ENCODE measurements at places on chromosomes 7 and 10.
A peak's percentile ranks its signal among the peaks of the same experiment; 100 is the strongest.

DNA sequence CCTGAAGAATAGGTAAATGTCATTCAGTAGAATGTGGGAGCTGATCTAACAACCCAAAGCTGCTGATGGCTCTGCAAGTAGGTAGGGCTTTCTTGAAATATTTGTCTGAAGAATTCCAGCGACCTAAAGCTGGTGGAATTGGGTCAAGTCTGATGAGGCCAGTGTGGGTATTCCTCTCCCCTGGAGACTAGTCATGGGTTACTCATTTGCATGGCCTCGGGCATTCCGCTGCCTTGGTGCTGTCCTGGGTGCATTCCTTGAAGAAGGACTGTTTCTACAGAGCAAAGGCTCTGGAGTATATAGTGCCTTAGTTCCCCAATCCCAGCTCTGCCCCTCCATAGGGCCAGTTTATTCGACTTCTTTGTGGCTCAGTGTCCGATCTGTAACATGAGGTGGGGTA is 19.2 kb downstream of the PDK4 start:
- peak; percentile 5 for DNase-seq

- peak; percentile 48 for DNase-seq
Measured at GRCh38 chr7:21507627-21508343, 35.1 kb upstream of the DNAH11 start.

DNA sequence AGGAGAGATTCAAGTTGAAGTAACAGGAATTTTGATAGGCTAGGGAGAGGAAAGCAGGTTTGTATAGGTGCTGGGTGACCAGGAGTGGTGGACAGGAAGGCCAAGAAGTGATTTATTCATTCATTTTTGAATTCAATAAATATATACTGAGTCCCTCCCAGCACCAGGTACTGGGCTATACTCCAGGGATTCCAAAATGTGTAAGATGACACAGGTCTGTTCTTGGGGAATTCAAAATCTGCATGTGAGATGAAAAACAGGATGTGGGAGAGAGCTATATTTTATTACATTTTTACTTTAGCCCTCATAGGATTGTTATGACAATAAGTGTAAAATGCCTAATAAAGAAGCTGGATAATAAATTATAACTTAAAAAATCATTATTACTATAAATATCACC is 134.9 kb downstream of the ANK3 start:
- no peak for DNase-seq

DNA sequence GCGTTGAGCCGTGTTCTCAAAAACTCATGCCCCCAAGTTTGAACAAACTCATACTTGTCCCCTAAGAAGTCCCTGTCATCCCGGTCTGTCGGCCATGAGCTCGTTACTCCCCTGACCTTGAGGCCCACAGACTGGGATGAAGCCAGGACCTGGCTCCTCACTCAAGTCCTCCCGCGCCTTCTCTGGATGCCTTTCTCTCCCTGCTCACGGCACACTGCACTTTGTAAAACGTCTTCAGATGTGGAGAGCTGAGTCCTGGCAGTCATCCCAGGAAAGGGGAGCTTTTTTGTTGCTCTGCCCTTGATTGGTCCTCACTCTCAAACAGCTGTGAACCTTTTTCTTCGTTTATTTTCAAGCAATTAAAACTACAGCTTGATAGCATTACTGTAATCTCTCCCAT is 110.8 kb downstream of the JAZF1 start:
- DNase-seq, result no peak

DNA sequence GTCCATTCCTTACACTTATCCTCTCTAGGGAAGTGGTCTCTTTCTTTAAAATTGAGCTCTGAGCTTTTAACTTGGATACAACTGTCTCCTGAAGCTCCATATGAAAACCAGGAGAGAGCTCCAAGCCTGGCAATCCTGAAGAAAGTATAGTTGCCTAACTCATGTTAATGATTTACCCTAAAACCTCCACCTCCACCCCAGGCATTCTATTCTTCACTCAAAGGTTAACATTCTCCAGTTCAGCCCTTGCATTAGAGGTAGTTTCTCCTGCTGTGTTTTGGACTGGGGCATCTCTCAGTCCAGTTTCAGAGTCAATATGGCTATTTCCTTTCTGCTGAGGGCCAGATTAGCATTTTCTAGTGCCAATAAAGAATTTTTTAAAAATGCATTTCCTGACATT is 195.5 kb downstream of the SLC25A13 start:
- no peak for DNase-seq

DNA sequence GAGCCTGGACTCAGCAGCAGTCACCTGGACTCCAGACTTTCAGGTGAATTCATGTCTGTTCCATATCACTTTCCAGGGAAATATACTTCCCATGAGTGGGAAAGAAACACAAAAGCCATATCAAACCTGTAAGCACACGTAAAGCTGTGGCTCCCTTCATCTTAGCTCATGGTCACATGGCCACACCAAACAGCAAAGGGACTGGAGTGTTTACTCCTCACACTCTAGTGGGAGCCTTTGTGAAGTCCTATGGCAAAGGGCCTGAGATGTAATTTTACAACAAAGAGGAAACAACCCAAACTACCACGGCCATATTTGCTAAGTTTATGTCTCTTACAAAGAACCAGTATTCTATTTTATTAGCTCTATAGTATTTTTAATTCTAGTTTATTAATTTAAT is 16.3 kb downstream of the SFTPA1 start:
- DNase-seq, result no peak

DNA sequence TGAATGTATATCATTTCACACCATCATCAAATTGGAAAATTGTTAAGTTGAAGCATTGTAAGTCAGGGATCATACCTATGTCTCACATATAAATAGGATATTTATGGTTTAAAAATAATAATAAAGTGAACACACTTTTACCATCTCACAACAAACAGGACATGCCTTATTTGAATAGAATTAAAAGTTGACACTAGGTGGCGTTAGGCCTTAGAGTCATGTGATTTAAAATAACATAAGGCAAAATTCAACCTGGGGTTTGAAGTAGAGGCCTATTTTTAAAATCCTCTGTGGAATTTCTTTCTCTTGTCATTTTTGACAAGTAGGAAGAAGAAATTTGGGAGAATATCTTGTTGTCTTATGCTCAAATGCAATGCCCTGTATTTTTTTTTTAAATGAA is 184.7 kb upstream of the PCDH15 start:
- peak; percentile 17 for DNase-seq

DNA sequence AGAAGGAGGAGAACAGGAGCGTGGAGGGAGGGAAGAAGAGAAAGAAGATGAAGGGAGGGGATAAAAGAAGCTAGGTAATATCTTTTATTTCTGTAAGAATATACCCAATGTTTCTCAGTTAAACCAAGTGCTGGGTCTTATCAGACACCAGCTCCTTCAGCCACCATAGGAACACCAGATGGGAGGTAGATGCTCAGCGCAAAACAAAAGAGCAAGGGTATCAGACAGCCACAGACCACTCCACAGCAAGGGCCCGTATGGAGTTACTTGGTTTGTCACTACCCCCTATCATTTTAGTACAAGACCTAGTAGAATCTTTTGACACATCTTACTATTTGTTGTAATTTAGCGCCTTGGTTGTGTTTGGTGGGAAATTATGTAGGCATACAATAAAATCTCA is 65.9 kb upstream of the FAM133B start:
- DNase-seq, result no peak

DNA sequence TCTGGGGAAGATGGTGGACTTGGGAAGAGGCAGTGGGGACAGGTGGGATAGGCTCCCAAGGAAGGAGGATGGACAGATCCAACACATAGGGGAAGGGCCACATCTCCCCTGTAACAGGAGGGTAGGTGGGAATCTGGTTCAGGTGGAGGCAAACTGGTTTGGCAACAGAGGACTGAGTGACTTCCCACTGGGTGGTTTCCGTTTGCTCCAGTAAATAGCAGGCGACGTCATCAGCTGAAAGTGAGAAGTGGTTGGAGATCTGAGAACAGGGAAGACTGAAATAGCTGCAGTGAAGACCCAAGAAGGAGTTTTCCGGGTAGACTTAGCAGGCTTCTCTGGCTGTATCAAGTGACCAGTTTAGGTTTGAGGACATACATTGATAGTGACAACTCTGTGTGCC is 504.4 kb downstream of the GALNT17 start:
- DNase-seq, result peak; percentile 28

DNA sequence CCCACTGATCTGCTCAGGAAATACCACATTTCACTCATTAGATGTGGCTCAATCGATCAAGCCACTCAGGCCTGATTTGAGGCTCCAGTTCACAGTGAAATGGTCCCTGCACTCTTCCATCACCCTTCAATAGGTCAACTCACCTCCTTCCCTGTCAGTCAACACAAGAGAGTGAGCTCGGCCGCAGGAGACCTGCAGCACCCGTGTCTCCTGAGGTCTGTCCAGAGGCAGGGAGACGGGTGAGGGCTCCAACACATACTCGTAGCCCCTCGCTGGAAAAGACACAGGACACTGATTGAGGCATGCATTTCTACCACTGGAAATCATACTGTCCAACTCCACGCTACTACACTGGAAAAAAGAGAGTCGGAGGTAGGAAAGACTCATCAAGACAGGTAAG is 7.1 kb downstream of the RCC1L start:
- DNase-seq, result no peak

- no peak for DNase-seq
Measured at GRCh38 chr7:143384148-143384547, 3.0 kb downstream of the ZYX start.

- DNase-seq, result peak; percentile 55
Measured at GRCh38 chr7:69599286-69599954, 1.1 kb downstream of the AUTS2 start.

DNA sequence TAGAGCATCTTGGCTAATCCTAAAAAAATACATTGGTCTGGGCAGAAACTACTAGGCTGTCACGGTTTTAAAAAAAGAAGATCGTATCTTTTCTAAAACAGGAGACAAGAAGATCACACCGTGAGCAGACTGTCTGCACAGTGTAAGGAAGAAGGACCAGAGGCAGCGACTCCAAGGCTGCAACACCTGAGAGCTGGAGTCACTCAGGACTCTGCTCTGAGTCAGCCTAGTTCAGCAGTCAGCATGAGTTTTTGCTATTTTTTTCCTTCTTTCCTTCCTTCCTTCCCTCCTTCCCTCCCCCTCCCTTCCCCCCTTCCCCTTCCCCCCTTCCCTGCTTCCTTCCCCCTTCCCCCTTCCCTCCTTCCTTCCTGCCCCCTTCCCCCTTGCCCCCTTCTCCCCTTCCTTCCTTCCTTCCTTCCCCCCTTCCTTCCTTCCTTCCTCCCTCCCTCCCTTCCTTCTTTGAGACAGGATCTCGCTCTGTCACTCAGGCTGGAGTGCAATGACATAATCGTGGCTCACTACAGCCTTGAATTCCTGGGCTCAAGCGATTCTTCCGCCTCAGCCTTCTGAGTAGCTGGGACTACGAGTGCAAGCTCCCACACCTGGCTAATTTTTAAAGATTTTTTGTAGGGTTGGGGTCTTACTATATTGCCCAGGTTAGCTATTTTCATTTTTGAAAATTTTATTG is 24.4 kb downstream of the BAG3 start:
- DNase-seq, result no peak

DNA sequence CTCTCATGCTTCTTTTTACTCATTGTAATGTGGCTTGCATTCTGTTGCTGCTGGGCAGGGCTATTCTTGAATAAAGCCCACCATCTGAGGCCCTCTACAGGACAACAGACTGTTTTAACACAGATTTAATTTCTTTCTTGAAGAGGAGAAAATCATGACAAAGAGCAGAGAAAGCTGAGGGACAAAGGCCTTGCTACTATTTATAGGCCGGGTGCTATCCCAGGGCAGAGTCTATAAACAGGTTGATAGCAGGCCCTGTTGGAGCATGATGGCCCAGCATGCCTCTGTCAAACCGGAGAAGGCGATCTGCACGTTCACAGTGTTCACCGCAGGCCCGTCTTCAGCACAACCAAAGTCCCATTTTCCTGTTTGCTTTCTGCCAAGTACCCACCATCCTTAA is 3.0 kb downstream of the VIPR2 start:
- no peak for DNase-seq

DNA sequence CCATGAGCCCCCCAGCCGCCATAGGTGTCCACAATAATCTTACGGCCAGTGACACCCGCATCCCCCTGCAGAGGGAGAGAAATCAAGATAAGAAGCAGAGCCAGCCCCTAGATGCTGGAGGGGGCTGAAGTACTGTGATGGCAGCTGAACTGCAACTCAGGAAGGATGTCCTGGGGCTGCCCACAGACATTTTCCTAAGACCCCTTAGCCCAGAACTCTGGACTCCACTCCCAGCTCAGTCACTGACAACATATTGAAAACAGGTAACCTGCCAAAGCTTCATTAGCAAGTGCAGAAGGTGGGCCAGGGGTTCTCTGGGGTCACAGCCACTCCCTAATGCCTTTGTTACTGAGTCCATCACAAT is 14.3 kb downstream of the MAT1A start:
- no peak for DNase-seq

GRCh38 chr7:16708980-16709379 is 44.6 kb upstream of the TSPAN13 start:
- no peak for DNase-seq

DNA sequence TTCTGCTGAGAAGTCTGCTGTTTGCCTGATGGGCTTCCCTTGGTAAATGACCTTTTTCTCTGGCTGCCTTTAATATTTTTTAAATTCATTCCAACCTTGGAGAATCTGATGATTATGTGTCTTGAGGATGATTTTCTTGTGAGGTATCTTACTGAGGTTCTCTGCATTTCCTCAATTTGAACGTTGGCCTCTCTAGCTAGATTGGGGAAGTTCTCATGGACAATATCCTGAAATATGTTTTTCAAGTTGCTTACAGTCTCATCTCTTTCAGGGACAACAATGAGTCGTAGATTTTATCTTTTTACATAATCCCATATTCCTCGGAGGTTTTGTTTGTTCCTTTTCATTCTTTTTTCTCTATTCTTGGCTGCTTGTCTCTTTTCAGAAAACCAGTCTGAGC is 208.4 kb downstream of the KIF20B start:
- no peak for DNase-seq
